ENCODE measurements at places on chromosomes 12 and 14.

DNA sequence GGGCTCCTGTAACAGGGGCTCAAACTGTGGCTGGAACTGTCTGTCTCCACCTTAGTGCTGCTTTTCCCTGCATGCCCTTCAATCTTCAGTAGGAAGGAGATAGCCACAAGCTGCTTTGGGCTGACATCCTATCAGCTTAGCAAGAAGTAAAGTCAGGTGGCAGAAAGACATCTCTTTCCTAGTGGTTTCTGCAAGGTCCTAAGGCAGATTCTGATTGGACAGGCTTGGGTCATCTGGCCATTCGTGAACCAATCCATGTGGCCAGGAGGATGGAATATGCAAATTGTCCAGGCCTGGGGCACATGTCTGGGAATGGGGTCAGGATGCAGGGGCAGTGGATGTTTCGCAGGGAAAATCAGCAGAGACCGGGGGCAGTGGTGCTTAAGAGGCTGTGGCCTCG, 5.2 kb downstream of the RITA1 start:
- DNase-seq: no peak

GRCh38 chr12:9951026-9951675, 19.0 kb upstream of the CLEC2A start:
- no peak for DNase-seq

GRCh38 chr12:19576506-19577280, 137.4 kb downstream of the AEBP2 start:
- no peak for DNase-seq

- DNase-seq: no peak
Measured at GRCh38 chr14:55977392-55978150, 140.6 kb upstream of the PELI2 start.

- DNase-seq: no peak
Measured at GRCh38 chr12:18057051-18057450, 32.9 kb downstream of the RERGL start.

DNA sequence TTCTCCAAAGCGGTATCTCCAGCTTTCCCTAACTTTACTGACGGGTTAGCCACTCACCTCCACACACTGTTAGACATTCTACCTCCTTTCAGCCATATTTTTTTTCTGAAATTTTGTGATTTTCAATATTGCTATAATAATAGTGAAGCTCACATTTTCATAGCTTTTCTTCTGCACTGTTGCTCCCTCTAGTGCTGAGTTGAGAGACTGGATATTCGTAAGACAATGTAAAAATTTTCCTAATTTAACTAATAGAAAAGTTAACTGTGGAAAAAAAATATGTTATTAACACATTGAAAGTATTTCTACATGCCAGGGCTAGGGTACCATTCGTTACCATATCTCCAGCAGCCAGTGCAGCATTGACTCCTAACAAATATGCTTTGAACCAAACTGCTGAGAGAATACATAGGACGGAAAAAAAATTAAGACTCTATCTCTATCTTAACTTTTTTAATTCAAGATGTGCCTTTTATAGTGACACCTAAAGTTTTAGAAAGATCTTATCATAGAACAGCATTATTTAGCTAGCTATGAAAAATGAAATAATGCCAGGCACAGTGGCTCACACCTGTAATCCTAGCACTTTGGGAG, 48.7 kb upstream of the ABCC9 start:
- DNase-seq: no peak

DNA sequence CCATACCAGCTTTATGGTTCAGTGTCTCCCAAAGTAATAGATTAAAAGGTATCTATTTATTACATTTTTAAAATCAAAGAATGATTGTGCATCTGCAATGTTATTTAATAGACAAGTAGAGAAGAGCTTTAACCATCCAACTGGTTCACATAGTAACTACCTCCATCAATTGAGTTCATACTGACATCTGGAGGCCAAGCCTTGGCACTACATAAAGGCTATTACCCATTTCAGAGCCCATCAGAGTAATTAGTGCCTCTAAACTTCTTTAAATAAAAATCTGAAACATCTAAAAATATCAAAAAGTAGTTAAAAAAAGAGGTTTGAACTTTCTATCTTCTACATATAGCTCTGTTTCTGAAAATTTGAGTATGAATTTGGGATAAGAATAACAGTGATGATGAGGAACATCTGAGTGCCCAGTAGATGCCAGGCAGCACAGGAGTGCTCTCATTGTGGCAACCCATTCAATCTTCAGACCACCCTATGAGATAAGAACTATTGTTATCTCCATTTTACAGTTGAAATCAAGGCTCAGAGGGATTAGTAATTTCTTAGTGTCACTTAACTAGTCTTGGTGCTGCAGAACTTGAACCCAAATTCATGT, 132.9 kb upstream of the DAAM1 start:
- DNase-seq: no peak

Data from cortex of kidney (tissue), 1 donor.